WTC11 (cell line): ENCODE measurements at places on chromosomes 13 and 19. TPM values are rescaled to one million over a fixed set of nuclear protein-coding genes. Genes with fewer than 3 reads are reported as not detected.

DNA sequence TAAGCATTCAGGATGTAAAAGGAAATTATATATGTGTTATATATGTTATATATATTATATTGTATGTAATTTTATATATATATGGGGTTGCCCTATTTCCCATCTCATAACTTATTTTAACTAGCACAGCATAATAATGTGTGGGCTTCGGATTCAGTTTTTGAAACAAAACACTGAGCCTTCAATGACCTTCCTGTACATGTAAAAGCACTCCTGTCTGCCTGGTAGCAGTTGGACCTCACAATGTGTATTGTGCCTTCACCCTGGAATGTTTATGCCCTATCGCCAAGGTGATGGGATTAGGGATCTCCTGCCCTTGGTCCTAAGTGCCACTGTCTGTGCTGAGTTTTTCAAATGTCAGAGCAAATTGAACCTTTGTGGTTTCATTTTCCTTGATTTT is 968.8 kb downstream of the TUBA3C start:
- peaks cover 27% of the 10 kb centered on the region for H3K36me3 ChIP-seq
- no peak overlapping the region for H3K4me3 ChIP-seq
- no peak overlapping the region for H3K27ac ChIP-seq

PSG6 gene
- not detected in 3 replicates for total RNA-seq

DNA sequence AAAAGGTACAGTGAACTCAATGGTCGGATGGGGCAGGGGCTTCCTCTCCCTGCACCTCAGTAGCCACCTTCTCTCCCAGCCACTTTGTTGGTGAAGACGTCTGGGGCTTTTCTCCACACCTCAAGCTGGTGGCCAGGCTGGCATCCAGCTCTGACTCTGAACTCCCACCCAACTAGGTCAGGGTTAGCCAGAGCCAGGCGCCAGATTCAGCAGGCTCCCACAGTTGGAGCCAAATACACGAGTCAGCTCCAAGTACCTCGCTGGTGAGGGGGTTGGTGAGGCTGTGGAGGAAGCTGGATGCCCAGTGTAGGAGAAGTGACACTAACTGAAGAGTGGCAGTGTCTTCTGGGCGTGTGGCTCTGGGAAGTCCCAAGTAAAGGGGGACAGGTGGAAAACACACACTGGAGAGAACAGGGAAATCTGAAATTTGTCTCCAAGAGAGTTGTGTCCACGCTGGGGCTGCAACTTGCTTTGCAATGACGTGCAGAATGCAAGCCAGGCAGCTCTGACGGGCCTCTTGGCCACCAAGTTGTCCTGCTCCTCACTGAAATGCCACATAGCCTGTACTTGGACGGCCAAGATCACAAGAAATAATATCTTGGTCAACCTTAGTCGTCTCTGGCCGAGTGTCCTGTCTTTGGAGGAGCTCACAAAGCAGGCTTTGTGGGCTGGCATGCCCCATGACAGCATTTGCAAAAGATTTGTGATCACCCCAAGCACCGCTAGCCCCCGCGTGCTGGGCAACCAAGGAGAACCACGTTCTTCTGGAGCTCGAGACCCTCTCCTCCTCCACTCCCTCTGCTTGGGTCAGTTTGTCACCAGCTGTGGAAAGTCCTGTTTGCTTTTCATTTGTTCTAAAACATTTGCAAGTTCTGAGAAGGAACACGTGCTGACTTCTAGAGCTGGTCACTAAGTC is 18.1 kb downstream of the SLC7A1 start:
- no peak overlapping the region; the same call in 1 of the 2 replicates for H3K27ac ChIP-seq
- peaks cover 6% of the 10 kb centered on the region for H3K36me3 ChIP-seq
- H3K27me3 ChIP-seq, result no peaks in the 10 kb centered on the region

DNA sequence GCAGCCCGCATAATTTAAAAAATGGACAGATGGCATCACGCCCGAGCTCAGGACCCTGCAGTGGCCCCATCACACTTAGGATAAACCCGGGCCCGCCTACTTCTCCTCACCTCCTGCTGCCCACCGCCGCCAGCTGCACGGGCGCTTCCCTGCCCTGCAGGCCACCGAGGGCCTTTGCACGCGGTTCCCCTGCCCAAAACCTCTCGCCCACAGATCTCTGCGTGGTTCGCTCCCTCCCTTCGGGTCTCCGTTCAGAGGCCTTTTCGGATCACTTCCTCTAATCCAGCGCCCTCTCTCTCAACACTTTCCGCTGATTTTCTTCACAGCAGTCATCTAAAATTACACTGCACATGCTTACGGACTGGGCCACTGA is 1.8 kb downstream of the SHISA7 start:
- H3K36me3 ChIP-seq, result no peaks in the 10 kb centered on the region
- H3K4me1 ChIP-seq, result peaks cover 23% of the 10 kb centered on the region
- no peak overlapping the region; the same call in none of the 2 replicates for H3K27ac ChIP-seq
- H3K27me3 ChIP-seq, result peaks cover 8% of the 10 kb centered on the region
